Placental pericyte (primary cell): ENCODE measurements at places on chromosomes 4 and X. TPM values are rescaled to one million over a fixed set of nuclear protein-coding genes. Genes with fewer than 3 reads are reported as not detected.

XIAP gene
- 40.0 and 50.8 TPM in 2 replicates for total RNA-seq

COQ2 gene
- 7.9 and 12.2 TPM in 2 replicates for total RNA-seq

ADH1B gene
- not detected in 2 replicates for total RNA-seq

PTPN13 gene
- total RNA-seq: 46.8 and 59.6 TPM in 2 replicates

F9 gene
- total RNA-seq: not detected in 2 replicates

GDI1 gene
- 167 and 170 TPM in 2 replicates for total RNA-seq

CT45A1 gene
- total RNA-seq: not detected in 2 replicates

CYTL1 gene
- total RNA-seq: 2.8 TPM in 1 of 2 replicates, not detected in the other

TMEM185A gene
- total RNA-seq: 14.6 and 16.2 TPM in 2 replicates

MTMR8 gene
- total RNA-seq: not detected in 2 replicates

RASL11B gene
- 0.66 TPM in 1 of 2 replicates, not detected in the other for total RNA-seq

CFAP299 gene
- total RNA-seq: 0.44 and 2.9 TPM in 2 replicates

CCDC158 gene
- total RNA-seq: 0.22 TPM in 1 of 2 replicates, not detected in the other

FOXR2 gene
- total RNA-seq: not detected in 2 replicates

SSX4B gene
- total RNA-seq: not detected in 2 replicates

IRAK1 gene
- 117 and 144 TPM in 2 replicates for total RNA-seq

IL15 gene
- 3.5 and 7.0 TPM in 2 replicates for total RNA-seq

SGMS2 gene
- total RNA-seq: 62.2 and 94.6 TPM in 2 replicates

DGKK gene
- total RNA-seq: not detected in 2 replicates

ADRA2C gene
- total RNA-seq: 2.2 and 2.9 TPM in 2 replicates

SLC6A8 gene
- 10.0 and 16.4 TPM in 2 replicates for total RNA-seq

CABS1 gene
- total RNA-seq: not detected in 2 replicates

PPP2R2C gene
- under 0.01 TPM in 1 of 2 replicates, not detected in the other for total RNA-seq

MAGEA12 gene
- total RNA-seq: not detected in 2 replicates

HMGB2 gene
- 45.1 and 52.0 TPM in 2 replicates for total RNA-seq

RTL9 gene
- total RNA-seq: 0.44 and 0.57 TPM in 2 replicates

S100G gene
- total RNA-seq: not detected in 2 replicates
